ENCODE measurements at places on chromosomes 6 and 20. TPM values are rescaled to one million over a fixed set of nuclear protein-coding genes. Genes with fewer than 3 reads are reported as not detected.

- H3K27me3 ChIP-seq, result no peaks in the 10 kb centered on the region
- no peak overlapping the region for H3K4me3 ChIP-seq
- H3K36me3 ChIP-seq, result no peaks in the 10 kb centered on the region
- DNase-seq, result no peak
- H3K4me1 ChIP-seq, result peaks cover 2% of the 10 kb centered on the region
These were observed 13.5 kb upstream of the MOXD1 start for GRCh38 chr6:132414761-132415160.

- H3K27ac ChIP-seq, result peak overlapping the region; percentile 10
- peak overlapping the region; percentile 34 for H3K4me3 ChIP-seq
- DNase-seq, result no peak
- H3K27me3 ChIP-seq, result peaks cover 2% of the 10 kb centered on the region
- H3K36me3 ChIP-seq, result no peaks in the 10 kb centered on the region
These were observed 3.7 kb downstream of the NAA20 start for GRCh38 chr20:20020908-20021307.

- peak; percentile 33 for DNase-seq
- H3K27ac ChIP-seq, result no peak overlapping the region
- peak overlapping the region; percentile 86 for H3K4me3 ChIP-seq
These were observed 46.9 kb upstream of the TRIM26 start for GRCh38 chr6:30260036-30260504.

DNA sequence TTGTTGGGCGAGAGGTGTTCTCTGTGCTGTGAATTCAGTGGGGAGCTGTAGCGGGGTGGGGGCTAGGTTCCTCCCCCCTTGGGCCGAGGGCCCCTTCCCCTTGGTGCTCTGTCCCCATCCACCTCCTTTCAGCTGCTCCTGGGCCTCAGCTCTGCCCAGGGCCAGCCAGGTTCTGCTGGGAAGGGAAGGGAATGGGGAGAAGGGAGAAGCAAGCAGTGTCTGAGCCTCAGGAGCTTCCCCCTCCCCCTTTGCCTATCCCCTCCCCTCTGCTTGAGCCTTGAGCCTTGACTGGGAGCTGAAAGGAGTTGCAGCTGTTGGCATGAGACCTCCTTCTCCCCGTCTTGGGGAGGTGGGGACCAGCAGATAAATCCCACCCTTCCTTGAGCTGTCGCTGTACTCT lies 576 bp upstream of the RRP36 start:
- H3K27me3 ChIP-seq, result peaks cover 5% of the 10 kb centered on the region
- peaks cover 19% of the 10 kb centered on the region for H3K4me1 ChIP-seq
- no peaks in the 10 kb centered on the region for H3K36me3 ChIP-seq
- peak overlapping the region; percentile 80 for H3K4me3 ChIP-seq
- peak overlapping the region; percentile 83 for H3K27ac ChIP-seq

DNA sequence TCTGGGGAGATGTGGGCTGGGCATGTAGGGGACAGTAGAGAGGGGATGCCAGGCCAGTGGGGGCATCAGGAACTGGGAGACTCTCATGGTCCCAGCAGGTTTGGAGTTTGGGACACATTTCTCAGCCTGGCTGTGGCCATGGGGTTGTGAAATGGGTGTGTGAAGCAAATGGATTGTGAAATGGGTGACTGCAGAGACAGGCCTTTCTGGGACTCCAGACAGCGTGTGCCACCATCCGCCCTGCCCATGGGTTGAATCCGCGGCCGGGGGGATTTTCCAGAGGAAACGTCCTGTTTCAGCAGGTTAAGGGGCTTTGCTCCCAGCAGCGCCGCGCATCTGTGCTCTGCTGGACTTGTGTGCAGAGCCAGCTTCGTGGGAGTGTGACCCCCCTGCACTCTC lies 3.7 kb upstream of the PMEPA1 start:
- no peak for DNase-seq
- no peak overlapping the region for H3K27ac ChIP-seq
- H3K36me3 ChIP-seq, result no peaks in the 10 kb centered on the region

DNA sequence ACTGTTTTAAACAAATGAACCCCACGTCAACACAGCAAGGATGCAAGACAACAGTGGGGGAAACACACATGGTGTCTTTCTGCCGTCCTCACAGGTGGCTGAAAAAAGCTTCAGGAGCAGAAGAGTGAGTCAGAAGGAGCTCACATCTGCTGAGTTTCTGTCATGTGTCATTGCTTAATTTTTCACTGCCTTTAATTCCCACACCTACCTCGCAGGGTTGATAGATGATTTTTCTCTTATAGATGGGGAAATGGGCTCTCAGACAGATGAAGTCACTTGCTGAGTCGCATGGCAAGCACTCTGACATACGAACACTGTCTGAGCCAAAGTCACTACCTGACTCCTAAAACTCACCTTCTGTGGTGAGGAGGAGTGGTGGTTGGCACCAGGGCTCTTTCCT lies 28.3 kb upstream of the CARMIL1 start:
- DNase-seq, result no peak
- no peaks in the 10 kb centered on the region for H3K36me3 ChIP-seq
- H3K27me3 ChIP-seq, result no peaks in the 10 kb centered on the region
- H3K4me1 ChIP-seq, result peaks cover 4% of the 10 kb centered on the region
- no peak overlapping the region for H3K27ac ChIP-seq

GRCh38 chr6:89409461-89410035 lies 2.5 kb downstream of the RRAGD start:
- H3K27me3 ChIP-seq, result peaks cover 4% of the 10 kb centered on the region
- peak overlapping the region; percentile 59 for H3K27ac ChIP-seq
- peaks cover 22% of the 10 kb centered on the region for H3K4me1 ChIP-seq
- H3K4me3 ChIP-seq, result peak overlapping the region; percentile 81
- no peaks in the 10 kb centered on the region for H3K36me3 ChIP-seq

GRCh38 chr20:47141941-47142773 lies 214.3 kb downstream of the ZMYND8 start:
- no peak for DNase-seq
- no peak overlapping the region for H3K27ac ChIP-seq
- peaks cover 11% of the 10 kb centered on the region for H3K36me3 ChIP-seq
- peaks cover under 1% of the 10 kb centered on the region for H3K27me3 ChIP-seq
- H3K4me1 ChIP-seq, result peaks cover 5% of the 10 kb centered on the region

DNA sequence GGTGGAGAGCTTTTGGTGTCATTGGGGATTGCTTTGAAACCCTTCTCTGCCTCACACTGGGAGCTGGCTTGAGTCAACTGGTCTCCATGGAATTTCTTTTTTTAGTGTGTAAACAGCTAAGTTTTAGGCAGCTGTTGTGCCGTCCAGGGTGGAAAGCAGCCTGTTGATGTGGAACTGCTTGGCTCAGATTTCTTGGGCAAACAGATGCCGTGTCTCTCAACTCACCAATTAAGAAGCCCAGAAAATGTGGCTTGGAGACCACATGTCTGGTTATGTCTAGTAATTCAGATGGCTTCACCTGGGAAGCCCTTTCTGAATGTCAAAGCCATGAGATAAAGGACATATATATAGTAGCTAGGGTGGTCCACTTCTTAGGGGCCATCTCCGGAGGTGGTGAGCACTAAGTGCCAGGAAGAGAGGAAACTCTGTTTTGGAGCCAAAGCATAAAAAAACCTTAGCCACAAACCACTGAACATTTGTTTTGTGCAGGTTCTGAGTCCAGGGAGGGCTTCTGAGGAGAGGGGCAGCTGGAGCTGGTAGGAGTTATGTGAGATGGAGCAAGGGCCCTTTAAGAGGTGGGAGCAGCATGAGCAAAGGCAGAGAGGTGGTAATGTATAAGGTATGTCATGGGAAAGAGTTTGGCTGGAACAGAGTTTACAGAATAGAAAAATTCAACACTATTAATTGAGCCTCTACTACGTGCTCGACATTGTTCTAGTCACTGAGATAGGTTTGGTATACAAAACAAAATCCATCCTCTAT lies 31.2 kb downstream of the SRSF3 start:
- no peak overlapping the region for H3K4me3 ChIP-seq
- DNase-seq, result no peak
- peaks cover 10% of the 10 kb centered on the region for H3K27me3 ChIP-seq

DNA sequence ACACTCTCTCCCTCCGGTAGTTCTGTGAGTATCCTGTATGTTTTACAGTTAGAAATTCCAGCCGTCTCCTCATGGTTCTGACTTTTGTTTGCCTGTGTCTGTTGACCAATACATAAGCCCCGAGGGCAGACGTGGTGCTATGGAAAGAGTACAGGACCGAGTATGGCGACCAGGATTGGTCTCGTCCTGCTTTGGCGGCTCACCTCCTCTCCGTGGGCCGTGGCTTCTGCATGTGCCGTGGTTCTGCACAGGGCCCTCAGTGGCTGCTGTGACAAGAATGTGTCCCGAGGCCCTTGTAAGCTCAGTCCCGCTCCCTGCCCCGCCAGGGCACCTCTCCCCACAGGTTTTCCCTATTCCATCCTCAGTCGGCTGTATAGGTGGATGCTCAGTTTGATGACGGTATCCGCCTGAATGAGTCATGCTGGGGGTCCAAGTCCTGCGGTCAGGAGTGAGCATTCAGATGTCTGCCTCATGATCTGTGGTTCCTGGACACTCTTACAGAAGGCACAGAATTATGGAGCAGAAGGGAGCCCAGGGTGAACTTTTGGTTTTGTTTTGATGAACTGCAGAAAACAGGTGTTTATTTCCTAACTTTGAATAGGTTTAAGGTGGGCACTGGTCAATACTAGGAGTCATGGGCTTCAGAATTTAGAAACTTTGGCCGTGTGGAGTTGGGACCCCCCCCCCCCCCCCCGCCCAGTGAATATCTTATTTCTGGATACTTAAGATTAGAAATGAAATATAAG lies 1.2 kb downstream of the ARFGAP1 start:
- H3K27me3 ChIP-seq, result peaks cover 13% of the 10 kb centered on the region
- H3K27ac ChIP-seq, result peak overlapping the region; percentile 65
- H3K4me3 ChIP-seq, result peak overlapping the region; percentile 91
- H3K36me3 ChIP-seq, result no peaks in the 10 kb centered on the region

GRCh38 chr20:43799150-43799711 lies 72.4 kb upstream of the GTSF1L start:
- H3K27me3 ChIP-seq, result no peaks in the 10 kb centered on the region
- no peak overlapping the region for H3K4me3 ChIP-seq
- no peak for DNase-seq
- H3K36me3 ChIP-seq, result no peaks in the 10 kb centered on the region

POU5F1 gene
- 48.8 TPM for total RNA-seq

TRIM26 gene
- 58.5 TPM for total RNA-seq

TRIM38 gene
- 0.05 TPM for total RNA-seq

EPHA7 gene
- 3.6 TPM for total RNA-seq

ARFGEF3 gene
- total RNA-seq, result 15.3 TPM
